Activated T-helper 9 cell treated with anti-CD3 and anti-CD28 coated beads, Interleukin-2, amount 50 U/mL, for 16 hours (primary cell): ENCODE measurements at places on chromosomes 6 and 20.

DNA sequence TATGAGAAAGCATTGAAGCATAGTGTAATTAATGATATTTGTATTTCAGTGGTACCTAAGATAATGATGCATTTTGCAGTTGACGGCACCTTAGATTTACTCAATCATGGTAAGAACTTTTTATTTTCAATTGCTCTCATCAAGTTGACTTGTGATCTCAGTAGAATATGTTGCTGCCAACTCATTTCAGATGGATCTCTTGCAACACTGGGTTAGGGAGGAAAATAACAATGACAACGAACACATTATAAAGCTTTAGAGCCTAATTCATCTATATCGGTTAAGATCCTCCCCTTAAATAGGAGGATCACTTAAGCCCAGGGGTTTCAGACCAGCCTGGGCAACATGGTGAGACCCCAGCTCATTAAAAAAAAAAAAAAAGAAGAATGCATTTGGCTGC, 18.0 kb upstream of the TBC1D22B start:
- DNase-seq: no peak

GRCh38 chr6:34926655-34927054, 37.6 kb downstream of the ANKS1A start:
- no peak for DNase-seq

GRCh38 chr6:135088281-135088680, 33.7 kb upstream of the HBS1L start:
- no peak for DNase-seq

DNA sequence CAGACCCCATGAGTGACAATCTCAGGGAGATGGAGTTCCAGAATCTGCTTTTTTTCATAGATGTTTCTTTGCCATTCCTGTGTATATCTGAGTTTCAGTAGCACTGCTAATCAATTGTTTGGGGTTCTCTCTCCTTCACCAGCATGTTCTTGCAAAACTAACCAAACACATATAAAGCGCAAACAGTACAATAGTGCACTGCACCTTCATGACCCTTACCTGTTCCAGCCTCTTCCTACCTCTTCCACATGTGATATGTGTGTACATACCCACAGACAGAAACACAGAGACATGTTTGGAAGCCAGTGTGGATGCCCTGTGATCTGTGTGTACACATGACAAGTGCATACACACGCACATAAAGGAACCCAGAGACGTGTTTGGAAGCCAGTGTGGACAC, 1.8 kb upstream of the CEP43 start:
- DNase-seq: no peak

GRCh38 chr20:20188647-20189046, 136.3 kb downstream of the CFAP61 start:
- no peak for DNase-seq

GRCh38 chr20:60667641-60668040, 584.4 kb upstream of the CDH4 start:
- DNase-seq: no peak

GRCh38 chr20:631101-631500, 21.0 kb upstream of the TCF15 start:
- DNase-seq: no peak

- no peak for DNase-seq
Observed at GRCh38 chr6:130811932-130812331, 15.3 kb upstream of the SMLR1 start.
